ENCODE measurements at places on chromosomes 13 and 19.

DNA sequence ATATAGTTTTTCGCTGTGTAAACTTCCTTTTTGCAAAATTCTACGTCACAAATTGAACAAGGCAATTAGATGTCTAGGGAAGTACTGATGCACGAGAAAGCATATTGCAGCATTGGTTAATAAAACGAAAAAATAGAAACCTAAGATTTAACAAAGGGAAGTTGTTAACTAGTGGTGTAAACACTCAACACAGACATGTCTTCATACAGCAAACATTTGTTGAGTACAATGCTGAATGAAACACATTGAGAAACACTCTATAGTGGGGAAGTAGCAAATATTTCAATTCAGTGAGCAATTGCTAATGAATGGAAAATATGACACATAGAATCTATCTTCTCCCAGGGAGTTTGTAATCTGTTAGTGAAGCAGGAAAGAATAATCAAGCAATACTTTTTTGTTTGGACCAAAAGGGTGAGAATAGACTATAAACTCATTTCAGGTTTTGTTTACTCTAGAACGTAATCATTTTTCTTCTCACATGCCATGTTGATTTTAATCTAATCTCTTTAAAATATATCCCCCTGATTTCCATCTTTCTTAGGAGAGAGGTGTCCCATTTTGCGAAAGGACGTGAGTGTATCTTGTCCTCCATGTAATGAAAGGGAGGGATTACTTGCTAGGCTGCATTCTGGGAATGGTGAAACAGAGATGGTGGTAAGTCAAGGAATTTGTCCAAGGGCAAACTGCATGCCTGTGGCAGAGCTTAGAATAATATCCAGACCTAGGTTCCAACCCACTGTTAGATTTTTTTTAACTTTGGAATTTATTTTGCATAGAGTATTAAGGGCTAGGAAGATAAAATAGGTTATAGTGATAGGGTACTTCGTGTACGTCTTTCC is 1.7 kb upstream of the ANKRD10 start:
- DNase-seq: no peak

DNA sequence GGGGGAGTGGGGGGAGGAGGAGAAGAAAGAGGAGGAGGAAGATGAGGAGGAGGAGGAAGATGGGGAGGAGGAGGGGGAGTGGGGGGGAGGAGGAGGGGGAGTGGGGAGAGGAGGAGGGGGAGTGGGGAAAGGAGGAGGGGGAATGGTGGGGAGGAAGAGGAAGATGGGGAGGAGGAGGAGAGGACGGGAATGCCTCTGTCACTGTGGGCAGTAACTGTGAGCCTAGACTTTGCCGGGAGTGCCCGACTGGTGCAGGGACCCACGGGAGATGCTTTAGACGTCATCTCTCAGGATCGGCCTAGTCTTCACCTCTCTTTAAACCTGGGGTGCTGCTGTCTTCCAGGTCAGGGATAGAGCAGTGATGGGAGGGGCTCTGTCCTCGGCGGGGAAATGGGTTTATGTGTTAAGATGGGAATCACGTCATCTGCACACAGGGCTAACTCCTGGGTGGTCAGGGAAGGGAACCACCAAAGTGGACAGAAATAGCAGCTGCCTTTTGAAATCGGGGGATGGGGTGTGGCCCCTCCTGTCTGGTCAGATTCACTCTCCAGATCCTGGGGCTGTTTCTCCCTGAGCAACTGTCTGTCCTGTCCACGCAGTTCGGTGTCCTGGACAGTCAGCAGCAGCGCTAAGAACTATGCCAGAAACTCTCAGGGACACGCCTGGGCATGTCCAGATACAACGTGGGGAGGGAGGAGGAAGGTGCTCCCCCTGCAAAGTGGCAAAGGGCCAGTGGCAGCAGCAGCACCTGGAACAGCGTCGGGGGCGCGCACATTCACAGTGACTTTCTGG is 26.9 kb downstream of the GAS6 start:
- no peak for DNase-seq

GRCh38 chr13:111398715-111399299 is 78.4 kb downstream of the TEX29 start:
- DNase-seq: no peak

DNA sequence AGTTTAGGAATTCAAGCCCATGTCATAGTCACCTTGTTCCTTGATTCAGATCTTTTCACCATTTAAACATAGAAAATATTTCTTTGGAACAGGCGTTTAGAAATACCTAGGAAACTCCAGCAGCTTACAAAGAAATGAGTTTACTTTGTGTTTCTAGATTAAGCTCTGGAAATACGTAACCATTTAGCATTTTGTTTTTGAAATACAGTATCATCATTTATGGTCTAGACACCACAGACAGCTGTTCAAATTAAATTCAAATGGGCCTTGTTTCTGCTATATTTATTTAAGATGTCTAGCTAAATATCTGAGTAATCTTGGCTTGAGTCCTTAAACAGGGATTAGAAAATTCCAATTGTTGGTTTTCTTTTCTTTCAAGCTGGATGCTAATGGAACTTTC is 228.5 kb downstream of the NDFIP2 start:
- DNase-seq: no peak

Data from stimulated activated CD8-positive, alpha-beta memory T cell treated with anti-CD3 and anti-CD28 coated beads, Interleukin-12 subunit alpha, Interleukin-12 subunit beta, amount 100 ng/mL, for 4 hours (primary cell).